GM12865 (cell line): ENCODE measurements at places on chromosomes 2 and 18.
A peak's percentile ranks its signal among the peaks of the same experiment; 100 is the strongest.

- no peak for DNase-seq
These were observed 457.6 kb downstream of the BCL11A start for GRCh38 chr2:60095903-60096302.

DNA sequence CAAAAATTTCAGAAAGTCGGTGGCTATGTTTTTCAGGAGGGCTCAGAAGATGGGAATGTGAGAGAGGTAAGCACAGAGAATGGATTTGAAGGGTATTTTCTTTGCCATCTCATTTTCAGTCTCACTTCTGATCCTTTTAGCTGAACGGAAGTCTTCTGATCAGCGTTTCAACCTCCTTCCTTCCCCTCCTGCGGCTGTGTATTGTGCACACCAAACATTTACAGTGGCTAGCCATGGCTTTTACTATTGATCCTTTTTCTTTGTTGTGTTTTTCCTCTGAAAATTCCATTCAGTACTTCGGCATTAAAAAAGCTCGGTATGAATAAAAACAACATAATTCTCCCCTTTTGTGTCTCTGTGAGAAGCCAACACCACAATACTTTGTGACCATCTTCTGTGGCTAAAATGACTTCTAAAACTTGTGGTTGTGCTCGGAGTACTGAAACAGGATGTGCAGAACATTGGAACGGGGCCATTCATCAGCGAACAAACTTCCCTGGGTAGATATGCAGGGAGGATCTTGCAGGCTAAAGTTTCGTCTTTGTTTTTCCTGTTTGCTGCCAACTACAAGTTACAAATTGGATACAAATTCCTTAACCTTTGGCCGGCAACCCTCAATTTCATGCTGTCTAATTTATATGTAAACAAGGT, 260.8 kb upstream of the FAM98A start:
- no peak for DNase-seq

GRCh38 chr18:35619941-35620340, 38.4 kb downstream of the GALNT1 start:
- no peak for DNase-seq

GRCh38 chr2:195995499-195995898, 73.1 kb downstream of the DNAH7 start:
- no peak for DNase-seq

DNA sequence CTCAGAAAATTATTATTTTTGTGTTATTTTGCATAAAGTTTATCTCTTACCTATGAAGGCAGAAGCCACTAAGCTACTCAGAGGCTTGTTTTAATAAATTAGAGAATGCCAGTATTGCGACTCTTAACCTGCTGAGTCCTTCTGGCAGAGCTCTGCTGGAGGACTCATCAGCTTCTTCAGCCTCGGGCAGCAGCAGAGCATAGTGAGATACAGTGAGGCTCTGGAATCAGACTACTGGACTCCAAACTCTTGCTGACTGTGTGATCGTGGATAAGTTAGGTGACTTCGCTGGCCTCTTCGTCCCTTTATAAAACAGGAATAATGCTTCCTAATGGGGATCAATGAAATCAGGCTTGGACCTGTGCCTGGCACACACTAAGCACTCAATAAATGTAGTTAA, 1.7 kb downstream of the PTRHD1 start:
- no peak for DNase-seq

- DNase-seq, result no peak
These were observed 359.5 kb upstream of the ETAA1 start for GRCh38 chr2:67037655-67038054.

DNA sequence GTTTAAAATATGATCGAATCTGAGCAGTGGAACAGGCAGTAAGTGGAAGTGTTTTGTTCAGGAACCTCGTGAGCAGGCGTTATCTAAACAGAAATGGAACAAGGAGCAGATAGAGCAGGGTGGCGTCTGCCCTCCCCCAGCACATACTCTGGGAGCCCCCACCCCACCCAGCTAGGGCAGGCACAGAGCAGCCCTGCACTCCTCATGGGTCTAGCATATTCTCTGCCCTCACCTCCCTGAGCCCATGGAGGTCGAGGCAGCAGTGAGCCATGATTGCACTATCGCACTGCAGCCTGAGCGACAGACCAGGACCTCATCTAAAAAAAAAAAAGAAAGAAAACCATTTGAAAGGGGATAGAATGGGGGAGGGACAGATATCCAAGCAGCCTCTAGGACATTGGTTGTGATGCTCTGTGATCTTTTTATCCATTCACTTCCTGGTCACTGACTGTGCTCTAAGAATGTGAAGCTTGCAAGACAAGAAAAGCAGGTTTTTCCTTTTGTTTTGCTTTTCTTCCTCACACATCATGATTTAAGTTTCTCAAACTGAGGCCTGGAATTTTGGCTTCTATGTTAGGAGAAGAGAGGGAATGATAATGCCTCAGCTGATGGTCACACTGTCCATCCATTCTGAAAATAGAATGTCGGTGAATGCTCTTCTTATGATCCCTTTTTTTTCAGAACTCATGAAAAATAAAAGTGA, 3.1 kb downstream of the MLPH start:
- no peak for DNase-seq

GRCh38 chr2:200156166-200156835, 150.2 kb upstream of the SPATS2L start:
- DNase-seq, result no peak

GRCh38 chr2:229314117-229314516, 43.0 kb upstream of the PID1 start:
- DNase-seq, result no peak

DNA sequence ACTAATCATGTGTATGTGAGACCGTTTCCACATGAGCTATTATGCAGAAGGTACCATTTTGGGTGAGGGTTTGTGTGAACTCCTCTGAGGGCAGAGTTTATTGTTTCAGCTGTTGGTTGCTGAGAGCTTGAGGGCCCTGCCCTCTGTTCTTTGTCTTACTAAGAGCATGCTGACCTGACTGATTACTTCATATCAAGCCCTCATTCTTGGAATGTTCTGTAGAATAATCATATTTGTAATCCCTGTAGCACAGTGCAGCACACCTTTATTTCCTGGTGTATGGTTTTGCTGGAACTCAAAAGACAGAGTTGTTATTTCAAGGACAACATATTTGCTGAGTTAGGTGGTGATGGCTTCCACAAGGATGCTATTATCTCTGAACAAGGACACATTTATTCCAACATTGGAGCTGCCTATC, 118.5 kb downstream of the GALNT3 start:
- no peak for DNase-seq

GRCh38 chr2:136136931-136137330, 19.0 kb upstream of the CXCR4 start:
- no peak for DNase-seq

- DNase-seq, result no peak
These were observed 78.4 kb downstream of the ARHGEF4 start for GRCh38 chr2:130915149-130915548.

DNA sequence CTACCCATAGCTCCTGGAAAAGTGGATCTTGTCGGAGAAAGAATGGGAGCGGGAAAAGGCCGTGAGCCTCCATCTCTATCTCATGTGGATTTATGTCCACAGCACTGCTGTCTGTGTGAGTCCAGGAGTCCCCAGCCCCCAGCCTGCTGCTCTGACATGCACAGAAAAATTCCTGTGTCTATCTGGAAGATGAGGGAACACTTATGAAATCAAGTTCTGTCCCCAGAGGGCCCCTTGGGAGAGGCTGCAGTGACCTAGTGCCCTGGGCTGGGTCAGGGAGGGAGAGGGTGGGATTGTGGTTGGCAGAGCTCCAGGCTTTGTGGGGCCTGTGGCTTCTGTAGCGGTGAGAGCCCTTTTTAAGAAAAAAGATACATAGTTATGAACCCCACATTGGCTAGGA, 37.6 kb downstream of the HJURP start:
- DNase-seq, result no peak

GRCh38 chr18:77052297-77052982, 80.1 kb downstream of the MBP start:
- no peak for DNase-seq

DNA sequence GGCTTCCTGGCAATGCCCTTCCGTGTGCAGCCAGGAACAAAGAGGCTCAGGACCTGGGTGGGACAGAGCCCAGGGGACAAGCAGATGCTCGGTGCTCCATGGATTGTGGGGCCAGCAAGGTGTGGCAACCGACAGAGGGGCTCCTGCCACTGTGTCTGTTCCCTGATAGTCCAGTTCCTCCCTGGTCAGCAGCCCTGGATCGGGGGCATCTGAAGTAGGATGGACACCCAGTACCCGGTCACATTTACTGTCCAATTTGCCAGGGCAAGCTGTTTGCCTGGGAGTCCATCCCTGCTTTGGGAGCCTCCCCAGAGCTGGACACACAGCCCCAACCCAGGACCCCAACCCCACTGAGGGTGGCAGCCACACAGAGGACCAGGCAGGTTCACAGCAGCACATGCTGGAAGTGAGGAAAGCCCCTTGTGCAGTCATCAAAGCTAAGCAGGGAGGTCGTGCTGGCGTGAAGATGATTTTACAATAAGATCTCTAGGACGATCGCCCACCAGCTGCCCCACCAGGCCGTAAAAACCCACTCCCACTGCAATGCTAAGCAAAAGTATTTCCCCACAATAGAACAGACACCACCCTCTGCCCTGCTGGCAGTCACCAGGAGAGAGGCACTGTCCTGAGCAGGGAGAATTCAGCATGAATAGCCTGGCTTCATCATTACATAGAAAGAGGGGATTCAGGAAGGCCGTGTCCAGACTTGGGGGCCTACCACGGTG, 141.7 kb downstream of the NDUFA10 start:
- DNase-seq, result no peak

GRCh38 chr2:86204458-86204857, 5.2 kb downstream of the MRPL35 start:
- DNase-seq, result no peak

DNA sequence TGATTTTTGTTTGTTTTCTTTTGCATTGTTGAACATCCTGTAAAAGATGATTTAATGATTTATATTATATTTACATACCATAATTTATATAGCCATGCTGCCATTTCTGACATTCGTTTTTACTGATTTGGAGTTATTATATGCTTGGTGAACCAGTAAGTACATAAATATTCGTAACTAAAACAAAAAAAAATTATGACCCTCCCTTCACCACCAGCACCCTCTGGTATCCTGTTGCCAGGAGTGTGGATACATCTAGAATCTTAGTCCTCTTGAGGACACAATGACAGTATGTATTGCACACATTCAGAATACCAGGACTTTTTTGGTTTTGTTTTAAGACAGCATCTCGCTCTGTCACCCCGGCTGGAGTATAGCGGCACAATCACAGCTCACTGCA, 43.9 kb upstream of the B3GNT7 start:
- DNase-seq, result no peak

- no peak for DNase-seq
These were observed 67.2 kb upstream of the FRZB start for GRCh38 chr2:182933629-182934028.

DNA sequence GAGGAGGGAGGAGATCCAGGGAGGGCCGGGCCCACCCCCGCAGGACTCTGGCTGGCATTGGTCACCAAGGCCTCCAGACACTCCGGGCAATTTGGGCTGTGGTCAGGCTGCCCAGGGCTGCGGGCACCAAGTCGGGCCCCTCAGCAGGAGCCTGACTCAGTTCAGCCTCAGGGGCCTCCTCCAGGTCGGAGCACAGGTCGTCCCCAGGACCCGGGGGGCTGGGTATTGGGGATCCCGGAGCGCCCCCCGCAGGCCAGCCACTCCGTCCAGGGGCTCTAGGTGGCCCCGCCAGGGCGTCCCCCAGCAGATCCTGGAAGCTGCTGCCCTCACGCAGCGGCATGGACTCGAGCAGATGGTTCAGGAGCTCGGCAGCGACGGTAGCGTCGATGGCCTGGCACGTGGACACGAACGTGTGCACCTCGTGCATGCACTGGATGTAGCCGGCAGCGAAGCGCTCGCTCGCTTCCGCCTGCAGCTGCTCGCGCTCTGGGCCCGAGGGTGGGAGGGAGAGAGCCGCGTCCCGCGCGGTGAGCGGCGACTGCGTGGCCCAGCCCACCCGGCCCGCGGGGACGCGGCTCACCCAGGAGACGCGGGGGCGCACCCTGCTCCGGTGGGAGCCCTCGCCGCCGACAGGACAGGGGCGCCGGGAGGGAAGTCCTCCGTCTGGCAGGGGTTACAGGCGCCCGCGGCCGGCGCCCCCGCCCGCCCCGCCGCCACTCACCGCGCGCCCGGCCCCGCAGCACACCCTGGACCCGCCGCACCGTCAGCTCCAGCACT, 884 bp downstream of the HES6 start:
- no peak for DNase-seq

DNA sequence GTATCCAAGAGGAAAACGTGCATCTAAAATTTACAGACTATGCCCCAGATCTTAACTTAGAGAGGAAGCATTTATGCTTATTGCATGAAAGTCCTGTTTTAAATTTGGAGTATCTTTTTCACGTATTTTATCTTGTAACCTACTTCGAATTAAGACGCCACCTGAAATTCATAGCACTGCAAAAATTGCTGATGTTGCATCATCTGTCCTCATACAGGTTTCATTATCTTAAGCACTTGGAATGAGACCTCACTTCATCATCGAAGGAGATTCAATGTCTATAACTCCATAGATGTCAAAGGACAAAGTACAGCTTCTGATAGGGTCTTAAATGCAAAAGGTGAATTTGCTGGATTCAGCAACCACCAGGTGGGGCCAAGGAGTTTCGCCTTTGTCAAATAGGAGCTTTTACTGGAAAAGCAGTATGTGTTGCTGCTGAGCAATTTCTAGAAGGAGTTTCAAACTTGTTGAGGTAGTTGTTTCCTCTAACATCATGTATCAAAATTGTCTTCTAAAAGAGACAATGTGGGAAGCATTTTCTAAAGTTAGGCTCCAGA, 106.4 kb upstream of the CCDC85A start:
- DNase-seq, result peak; percentile 23

DNA sequence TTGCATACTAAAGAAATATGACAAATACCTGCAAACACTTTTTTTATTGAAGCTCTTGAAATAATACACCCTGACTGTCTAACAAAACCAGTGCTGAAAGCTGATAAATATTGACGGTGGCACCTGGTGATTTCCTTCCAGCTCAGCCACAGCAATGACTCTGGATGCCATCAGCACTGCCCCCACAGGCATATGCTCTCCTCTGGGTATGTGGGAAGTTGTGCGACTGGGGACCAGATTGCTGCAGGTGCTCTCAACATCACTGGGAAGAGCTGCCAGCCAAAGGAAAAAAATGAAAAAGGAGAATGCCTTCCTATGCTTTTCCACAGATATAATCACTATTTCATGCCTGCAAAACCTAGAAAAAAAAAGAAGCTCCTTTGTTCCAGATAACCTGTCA, 141.5 kb downstream of the PIGN start:
- DNase-seq, result no peak

- peak; percentile 20 for DNase-seq
These were observed 122.5 kb downstream of the SOCS6 start for GRCh38 chr18:70411307-70411706.
